Fibroblast of lung (primary cell): ENCODE measurements at places on chromosomes 13 and 19. TPM values are rescaled to one million over a fixed set of nuclear protein-coding genes. Genes with fewer than 3 reads are reported as not detected.
A peak's percentile ranks its signal among the peaks of the same experiment; 100 is the strongest.

DNA sequence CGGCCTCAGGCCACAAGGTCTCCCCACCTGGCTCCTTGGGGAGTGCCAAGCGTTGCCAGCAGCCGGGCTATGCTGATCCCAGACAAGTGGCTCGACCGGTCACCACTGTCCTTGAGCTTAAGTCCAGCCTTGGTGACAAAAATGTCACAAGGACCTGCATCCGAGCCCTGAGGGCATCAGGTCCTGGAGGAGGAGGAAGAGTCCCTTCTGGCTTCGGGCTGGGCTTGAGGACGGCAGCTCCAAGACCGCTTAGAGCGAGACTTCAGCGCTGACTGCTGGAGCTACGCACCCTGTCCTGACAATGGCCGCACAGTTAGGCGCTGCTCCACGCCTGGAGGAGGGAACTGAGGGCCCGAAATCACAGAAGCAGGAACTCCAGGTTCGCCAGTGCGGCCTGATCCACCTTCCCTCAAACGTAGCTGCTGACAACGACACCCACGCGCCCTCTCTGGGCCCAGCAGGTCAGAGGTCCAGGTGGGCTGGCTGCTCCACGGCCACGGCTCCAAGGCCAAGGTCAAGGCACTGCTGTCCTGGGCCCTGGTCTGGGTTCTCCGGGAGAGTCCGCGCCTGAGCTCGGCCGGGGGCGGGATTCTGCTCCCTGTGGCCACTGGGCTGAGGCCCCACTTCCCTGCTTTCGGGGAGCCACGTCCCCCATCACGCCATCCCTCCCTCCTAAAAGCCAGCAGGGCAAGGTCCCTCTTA, 7.0 kb downstream of the SBNO2 start:
- no peak for DNase-seq

- peak; percentile 81 for DNase-seq
Measured at GRCh38 chr13:34308725-34309124, 490.8 kb downstream of the RFC3 start.

DNA sequence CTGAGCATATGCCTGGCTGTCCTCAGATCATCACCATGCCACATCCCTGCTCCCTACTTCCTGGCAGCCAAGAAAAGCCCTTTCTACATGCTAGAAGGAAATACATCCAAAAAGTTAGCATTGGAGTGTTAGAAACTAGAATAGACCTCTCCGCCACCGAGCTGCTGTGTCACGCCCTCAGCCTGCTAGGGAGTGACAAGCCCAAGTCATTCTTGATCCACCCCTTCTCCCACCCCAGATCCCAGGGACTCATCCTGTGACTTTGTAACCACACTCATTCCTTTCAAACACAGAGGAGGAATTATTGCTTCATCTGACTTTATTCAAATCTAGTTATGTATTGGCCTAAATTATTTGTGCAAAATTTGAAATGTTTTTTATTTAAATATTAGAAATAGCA, 45.3 kb downstream of the POLR1D start:
- DNase-seq = no peak

DNA sequence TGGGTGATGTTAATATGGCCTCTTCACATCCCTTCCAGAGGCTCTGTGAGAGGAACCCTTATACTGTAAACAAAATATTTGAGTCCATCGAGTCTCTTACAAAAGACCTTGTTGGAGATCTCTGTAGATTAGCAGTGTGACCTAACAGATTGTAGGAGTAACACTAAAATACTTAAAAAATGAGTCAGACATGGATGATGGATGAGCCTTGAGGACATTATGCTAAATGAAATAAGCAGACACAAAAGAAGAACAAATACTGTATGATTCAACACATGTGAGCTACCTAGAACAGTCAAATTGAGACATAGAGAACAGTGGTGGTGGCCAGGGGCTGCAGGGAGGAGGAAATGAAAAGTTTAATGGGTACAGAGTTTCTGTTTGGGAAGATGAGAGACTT, 152.2 kb upstream of the UBL3 start:
- peak; percentile 93 for DNase-seq

DNA sequence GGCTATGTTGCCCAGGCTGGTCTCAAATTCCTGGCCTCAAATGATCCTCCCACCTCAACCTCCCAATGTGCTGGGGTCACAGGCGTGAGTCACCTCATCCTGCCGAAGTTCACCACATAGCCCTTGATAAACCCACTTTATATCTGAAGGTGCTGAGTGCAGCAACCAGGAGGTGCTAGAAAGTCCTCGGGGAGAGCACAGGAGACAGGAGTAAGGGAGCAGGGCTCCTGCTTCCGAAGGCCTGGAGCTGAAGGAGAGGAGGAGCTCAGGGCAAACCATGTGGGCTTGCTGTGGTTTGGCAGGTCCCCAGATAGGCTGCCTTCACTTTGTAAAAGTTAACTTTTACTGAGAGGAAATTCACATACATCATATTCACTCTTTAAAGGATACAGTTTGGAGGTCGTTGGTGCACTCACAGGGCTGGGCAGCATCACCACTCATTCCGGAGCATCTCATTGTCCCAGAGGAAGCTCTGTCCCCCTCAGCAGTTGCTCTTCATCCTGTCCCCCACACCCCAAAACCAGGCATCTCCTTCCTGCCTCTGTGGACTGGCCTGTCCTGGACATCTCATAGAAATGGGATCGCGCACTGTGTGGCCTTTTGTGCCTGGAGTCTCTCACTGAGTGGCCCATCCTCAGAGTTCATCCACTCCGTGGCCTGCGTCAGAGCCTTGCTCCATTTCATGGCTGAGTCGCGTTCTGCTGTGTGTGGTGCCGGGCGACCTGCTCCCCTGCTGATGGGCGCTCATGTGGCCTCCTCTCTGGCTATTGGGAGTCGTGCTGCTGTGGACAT, 49.5 kb downstream of the KDM4B start:
- peak; percentile 74 for DNase-seq

GRCh38 chr19:56088497-56089215, 32.4 kb downstream of the ZNF787 start:
- DNase-seq = no peak

Gene SLC10A2
- total RNA-seq = not detected in 2 replicates

DNA sequence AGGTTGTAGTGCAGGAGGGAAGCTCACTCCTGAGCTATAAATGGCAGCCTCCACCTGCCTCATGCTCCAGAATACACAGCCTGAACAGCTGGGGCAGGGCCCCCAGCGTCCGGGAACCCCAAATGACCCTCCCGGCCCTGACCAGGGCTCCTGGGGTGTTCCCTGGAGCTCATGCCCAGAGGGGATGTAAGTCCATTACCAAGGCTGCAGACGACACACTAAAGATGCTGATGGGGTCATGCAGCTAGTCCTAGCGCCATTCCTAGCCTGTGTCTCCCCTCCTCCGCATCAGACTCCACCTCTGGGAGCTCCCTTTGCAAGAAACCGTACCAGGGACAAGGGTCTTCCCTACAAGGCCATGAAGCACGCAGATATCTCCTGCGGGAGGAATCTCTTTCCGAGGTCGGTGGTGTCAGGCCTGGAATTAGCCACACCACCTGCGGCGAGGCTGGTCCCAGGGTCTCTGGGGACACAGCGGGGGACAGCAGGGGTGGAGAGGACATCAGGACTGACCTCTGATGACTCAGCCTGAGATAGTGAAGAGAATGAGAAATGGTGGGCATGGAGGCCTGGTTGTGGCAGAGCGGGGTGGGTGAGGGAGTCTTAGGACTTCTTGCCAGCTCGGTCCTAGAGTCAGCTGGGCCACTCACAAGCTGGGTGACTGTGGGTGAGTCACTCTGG, 11.9 kb upstream of the TPM4 start:
- DNase-seq = no peak

DNA sequence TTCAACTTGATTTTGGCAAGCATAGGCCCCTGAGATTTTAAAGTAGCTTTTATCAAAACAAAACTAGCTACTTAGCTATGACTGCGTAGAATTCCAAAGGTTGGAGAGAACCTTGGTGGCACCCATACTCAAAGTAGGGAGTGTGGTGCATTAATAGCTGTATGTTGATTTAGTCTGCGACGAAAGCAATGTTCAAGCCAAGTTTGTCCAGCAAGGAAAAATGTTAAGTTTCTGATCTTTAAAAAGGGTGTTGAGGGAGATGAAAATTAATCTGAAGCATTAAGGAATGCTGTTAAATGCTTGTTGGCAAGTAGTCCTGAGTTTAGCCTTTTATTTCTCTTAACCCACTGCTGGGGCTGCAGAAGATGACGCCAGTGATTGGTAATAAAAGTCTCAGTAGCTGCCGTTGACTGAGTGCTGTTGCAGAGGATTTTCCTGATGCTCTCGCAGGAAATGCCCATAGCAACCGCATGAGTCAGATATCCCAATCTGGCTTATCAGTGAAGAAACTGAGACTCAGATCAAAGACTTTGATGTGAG, 75.9 kb upstream of the RNF113B start:
- DNase-seq = peak; percentile 77

- DNase-seq = no peak
Measured at GRCh38 chr13:49622174-49622946, 5.9 kb upstream of the ARL11 start.

Gene GRIN2D
- total RNA-seq = under 0.01 TPM in 2 replicates

DNA sequence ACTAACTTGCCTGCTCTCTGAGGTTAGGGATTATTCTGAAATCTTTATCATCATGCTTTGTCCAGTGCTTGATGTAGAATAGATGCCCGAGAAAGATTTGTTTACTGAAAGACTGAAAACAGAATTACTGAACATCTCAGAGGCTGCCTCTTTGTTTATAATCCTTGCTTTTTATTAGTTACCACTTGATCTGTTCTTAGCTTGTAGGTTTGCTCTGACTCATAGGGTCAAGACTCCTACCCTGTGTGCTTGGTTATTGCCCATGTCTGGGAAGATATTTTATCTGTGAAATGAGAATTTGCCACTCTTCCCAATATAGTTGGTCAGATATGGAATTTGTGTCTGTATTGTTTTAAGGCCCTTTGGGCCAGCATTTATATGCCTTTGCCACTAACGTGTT, 675.3 kb downstream of the DIAPH3 start:
- DNase-seq = no peak

DNA sequence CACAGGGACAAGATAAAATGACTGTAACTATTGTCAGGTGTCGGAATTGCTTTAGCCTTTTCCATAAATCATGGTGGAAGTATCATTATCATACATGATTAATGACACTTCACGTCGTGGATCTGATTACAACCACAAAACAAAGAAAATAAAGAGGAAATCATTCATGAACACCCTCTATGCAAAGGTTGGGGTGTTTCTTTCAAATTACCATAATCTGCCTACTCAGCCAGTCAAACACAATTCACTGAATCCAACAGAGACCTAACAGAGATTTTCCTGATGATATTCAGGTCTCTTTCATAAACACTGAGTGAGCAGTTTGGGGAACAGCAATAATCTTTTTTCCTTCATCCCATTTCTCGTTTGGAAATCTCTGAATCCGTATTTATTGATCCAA, 625.6 kb downstream of the DCT start:
- no peak for DNase-seq

GRCh38 chr19:10168386-10168948, 26.3 kb downstream of the DNMT1 start:
- no peak for DNase-seq

DNA sequence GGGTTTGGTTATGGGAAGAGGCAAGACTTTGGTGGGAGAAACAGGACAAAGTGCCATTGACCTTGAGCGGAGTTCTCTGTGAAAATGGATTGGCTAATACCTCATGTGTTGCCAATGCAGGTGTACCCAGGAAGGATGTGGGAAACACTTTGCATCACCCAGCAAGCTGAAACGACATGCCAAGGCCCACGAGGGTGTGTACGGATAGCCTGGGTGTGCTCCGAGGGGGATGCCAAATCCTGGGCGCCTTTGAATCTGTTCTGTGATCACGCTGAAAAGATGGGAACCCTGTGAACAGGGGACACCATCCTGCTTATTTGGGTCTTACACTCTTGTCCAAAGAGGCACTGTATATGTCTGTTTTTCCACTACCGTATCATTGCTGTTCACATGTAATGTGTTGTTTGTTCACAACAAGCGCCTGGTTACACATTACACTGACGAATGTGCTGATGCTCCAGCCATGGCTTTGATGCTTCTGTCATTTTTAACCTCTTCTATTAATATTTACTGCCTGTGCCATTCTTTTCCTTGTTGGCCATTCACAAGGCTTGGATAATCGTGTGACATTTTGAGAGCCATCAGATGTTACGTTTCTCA, 8.3 kb downstream of the GTF3A start:
- no peak for DNase-seq

DNA sequence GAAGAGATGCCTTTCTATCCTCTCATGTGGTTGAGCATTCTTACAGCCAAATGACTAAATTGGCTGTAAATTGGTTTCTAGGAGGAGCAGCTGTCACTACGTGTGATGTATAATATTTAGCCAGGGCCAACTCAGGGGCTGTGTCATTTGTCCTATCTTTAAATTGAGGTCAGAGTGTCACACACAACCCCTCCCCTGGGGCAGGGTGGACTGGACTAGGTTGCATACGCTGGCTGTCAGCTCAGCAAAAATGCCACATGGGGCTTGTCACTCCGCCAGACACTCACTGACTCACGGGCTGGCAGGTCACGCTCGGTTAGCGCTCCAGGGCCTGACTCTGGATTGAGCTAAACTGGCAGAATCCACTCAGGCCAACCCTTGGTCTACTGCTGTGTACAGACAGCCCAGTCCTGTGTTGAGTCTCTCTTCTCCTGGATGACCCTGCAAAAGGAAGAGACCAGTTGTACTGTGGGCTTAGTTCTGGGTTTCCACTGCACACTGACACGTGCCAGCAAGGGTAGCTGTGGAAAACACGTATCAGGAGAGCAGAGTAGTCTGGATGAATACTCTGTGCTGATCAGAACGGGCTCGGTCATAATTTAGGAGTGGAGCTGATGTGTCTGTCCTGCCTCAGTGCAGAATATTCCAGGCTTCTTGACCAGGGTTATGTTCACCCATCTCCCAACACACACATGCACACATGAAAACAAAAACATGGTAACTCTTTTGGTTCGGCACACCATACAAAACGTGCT, 29.1 kb downstream of the SHISA2 start:
- DNase-seq = peak; percentile 77

DNA sequence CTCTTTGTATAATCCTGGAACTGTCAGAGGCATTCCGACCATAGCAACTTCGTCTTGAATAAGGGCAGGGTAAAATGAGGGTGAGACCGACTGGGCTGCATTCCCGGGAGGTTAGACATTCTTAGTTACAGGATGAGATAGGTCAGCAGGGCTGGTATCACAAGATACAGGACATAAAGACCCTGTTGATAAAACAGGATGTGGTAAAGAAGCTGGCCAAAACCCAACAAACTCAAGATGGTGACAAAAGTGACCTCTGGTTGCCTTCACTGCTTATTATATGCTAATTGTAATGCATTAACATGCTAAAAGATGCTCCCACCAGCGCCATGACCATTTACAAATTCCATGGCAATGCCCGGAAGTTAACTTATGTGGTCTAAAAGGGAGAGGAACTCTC, 27.7 kb upstream of the MBNL2 start:
- DNase-seq = peak; percentile 87
